ENCODE measurements at places on chromosomes 6 and 20.

DNA sequence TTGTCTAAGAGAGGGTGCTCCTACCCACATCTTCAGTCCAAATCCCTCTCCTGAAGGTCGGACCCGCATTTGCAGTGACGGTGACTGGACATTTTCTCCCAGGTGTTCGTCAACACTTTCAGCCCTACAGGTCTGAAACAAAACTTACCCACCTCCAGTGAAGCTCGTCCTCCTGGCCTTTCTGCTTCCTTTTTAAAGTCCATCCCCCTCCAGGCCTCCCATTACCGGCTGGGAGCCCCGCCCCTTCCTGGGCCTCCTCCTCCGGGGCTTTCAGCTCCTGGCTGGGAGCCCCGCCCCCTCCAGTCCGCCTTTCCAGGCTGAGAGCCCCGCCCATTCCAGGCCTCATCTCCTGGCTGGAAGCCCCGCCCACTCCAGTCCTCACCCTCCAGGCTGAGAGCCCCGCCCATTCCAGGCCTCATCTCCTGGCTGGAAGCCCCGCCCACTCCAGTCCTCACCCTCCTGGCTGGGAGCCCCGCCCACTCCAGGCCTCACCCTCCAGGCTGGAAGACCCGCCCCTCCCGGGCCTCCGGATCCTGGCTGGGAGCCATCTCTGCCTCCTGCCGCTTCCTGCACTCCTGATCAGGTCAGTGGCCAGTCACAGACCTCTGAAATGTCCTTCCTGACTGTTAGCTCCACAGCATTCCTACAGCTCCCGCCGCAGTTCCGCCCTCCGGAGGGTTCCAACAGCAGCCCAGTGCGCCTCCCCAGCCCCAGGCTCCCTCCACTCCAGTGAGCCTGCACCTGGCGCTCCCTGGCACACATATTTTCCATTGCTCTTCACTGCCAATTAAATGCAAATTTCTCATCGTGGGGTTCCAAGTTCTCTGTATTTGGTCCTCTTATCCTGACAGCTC, 98.5 kb downstream of the LY86 start:
- peak; percentile 70 for DNase-seq

DNA sequence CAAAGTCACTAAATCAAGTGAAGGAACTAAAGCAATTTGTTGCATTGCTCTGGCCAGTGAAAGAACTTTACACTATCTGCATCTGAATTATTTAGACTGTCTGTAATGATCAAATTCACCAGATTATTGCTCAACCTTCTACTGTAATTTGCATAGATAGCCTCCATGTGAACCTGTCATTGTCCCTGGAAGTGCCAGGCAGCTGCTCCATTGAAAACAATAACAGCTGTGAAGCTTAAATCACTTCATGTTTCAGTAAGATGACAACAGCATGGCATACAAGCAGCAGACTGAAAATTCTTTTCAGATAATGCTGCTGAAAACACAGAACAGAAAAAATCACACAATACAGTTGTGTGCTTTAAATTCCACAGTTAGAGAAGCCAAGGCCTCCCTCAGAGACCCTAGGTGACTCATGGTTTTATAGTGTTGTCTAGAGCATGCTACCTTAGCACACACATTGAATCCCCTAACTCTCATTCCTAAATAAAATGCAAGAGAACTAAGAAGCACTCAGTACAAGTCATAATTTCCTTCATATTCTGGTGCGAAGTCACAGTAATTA, 248.9 kb downstream of the TPBG start:
- peak; percentile 9 for DNase-seq

DNA sequence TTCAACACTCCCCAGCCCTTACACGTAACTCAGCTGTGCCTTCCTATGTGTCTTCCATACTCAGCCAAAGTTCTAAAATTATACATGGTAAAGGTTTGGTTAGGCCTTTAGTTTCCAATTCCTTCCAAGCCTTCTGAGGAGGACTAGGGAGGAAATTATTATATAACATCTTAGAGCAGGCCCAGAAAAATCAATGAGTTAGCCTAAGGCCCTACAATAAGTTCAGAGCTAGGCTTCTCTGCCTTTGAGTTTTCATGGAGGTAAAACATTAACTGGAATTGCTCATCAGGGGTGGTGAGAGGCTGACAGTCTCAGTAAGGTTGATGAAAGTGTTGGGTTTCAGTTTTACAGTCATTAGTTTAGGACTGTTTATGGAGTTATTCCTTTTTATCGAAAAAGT, 286.0 kb downstream of the ADGB start:
- no peak for DNase-seq

- peak; percentile 73 for DNase-seq
These were observed at the start of gene SNPH for GRCh38 chr20:1266167-1266973. TSS of gene SNPH (plus strand) at chr20:1266294. CDS start at chr20:1296240, 29,946 bp downstream.

DNA sequence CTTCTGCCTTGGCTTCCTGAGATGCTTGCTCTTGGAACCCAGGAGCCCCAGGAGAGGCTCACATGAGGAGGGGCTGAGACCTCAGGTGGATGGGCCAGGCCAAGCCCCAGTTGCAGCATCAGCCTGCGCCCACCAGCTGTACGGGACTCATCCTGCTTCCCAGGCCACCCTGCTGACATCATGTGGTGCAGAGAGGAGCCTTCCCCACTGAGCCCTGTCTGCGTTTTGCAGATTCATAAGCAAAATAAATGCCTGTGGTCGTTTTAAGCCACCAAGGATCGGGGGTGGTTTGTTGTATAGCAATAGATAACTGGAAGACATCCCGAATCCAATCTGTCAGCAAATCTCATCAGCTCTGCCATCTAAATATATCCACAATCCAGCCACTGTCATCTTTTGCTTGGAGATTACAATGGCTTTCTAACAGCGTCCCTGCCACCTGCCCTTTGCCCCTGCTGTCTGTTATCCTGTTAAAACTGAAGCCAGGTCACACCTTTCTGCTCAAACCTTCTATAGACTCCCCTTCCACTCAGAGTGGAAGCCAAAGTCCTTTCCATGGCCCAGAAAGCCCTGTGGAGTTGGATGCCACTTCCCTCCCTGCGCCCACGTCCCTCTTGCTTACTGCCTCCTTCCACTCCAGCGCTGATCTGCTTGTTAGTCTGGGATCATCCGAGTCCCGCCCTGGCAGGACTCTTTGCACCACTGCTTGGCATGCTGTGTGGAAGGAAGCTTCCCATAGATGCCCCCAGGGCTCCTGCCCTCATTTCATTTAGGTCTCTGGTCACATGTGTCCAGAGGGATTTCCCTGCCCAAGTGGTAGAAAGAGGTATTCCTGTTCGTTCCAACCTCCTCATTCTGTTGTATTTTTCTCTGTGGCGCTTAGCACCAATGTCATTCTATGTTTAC, 24.0 kb upstream of the MLN start:
- DNase-seq, result peak; percentile 38

- DNase-seq, result no peak
These were observed 83.6 kb upstream of the RBM24 start for GRCh38 chr6:17197607-17198006.

GRCh38 chr20:23212464-23212995, 126.4 kb upstream of the CD93 start:
- no peak for DNase-seq

DNA sequence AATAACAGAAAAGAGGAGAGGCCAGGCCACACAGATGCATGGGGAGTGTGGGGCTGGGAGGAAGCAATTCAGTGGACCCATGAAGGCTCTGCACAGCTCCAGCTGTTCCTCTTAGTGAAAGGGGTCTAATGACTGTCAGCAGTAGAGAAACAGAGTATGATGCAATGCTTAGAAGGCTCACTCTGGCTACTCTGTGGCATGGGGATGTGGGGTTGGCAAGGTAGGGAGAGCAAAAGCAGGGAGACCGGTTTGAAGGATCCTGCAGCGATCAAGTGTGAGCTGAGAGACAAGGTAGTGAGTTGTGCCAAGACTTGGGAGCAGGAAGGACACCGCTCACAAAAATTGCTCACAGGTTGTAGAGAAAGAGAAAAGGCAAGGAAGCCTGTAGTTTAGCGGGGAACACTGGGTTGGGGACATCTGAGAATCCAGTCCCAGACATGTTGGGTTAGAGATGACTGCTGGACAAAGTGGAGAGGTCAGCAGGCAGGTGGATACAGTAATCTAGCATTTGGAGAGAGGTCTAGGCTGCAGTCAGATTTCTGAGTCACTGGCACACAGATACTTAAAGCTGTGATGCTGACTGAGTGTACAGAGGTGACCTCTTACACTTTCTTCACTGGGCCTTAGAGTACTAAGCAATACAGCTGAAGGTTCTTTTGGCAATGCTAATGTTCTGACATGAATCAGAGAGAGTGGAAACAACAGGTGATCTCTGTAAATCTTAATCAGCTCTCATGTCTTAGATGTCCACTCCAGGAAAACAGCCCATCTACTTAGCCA, 27.1 kb downstream of the NAPB start:
- DNase-seq, result no peak

- DNase-seq, result no peak
These were observed 112.0 kb upstream of the MTHFD1L start for GRCh38 chr6:150753371-150754064.

GRCh38 chr20:19802492-19803158, 44.6 kb downstream of the RIN2 start:
- no peak for DNase-seq

- no peak for DNase-seq
These were observed 855 bp downstream of the BYSL start for GRCh38 chr6:41922154-41922553.

DNA sequence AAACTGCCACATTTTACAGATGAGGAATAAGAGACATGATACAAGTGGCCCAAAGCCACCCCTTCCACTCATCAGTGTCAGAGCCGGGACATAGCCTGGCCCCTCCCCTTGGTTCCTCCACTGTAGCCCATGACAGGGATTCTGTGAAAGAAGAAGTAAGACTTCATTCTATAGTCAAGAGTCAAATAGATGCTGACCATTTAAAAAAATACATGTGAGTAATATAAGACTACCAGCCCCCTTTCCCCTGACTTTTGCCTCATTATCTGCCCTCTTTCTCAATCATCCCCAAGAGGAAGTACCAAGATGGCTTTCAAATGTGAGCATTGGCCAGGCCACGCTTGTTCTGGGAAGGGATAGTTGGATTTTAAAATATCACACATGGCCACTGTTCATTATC, 57.8 kb upstream of the TAB2 start:
- no peak for DNase-seq

DNA sequence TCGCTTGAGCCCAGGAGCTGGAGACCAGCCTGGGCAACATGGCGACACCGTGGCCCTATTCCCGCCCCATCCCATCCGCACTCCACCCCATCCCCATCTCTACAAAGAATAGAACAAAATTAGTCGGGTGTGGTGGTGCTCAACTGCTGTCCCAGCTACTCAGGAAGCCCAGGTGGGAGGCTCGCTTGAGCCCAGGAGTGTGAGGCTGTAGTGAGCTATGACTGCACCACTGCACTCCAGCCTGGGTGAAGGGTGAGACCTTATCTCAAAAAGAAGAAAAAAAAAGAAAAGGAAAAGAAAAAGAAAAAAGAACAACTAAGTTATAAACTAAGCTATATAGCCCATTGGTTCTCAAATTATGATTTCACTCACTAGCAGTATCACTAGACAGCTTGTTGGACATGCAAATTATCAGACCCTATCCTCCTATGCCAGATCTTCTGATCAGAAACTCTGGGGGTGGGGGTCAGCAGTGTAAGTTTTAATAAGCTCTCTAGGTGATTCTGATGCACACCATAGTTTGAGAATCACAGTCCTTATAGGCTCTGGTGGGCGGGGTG, 491 bp upstream of the ITCH start:
- no peak for DNase-seq

DNA sequence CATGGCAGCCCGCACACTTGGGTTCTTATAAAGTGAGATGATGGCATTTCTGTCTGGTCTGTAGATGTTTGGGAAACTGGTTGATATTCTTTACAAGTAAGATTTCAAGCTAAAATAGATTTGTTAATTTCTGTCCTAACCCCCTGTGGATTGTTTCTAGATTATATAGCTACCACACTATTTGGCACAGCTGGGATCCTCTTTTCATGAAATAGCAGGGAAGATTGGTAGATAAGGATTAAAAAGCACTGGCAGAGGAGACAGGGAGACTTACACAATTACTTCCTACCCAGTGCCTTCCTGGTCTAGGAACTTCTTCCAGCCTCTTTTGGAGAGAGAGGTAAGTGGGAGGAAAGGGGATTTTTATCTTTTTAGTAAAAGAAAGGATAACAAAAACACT, 13.2 kb upstream of the ATXN1 start:
- no peak for DNase-seq

GRCh38 chr20:3461911-3462677, 8.7 kb upstream of the ATRN start:
- DNase-seq, result no peak

DNA sequence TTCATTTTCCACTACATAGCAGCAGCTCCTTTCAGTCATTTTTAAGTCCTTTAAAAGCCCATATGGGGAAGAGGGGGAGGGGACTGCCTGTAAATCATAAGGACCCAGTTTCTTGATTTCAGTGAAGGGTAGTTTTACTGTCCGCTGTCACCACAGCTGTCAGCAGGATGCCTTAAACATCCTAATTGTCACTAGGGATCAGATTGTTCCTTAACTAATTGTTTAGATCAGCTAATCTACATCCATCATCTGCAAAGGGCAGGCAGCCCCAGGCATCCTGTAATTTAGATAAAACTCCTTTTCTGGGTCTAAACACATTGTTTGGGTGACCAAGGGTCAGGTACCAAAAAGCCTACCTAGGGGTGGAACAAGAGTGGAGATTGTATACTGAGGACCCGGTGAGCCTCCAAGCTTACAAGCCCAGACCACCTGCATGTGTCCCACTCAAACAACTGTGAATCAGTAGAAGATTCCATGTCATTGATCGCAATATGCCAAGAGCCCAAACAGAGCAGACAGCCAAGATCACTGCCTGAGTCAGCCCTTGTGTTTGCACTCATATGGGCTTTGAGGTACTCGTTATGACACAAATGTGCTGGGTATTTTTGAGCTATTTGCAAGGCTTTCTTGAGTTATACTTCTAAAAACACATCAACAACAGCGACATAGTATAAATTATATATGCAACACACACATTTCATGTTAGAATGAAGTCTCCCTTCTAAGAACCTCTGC, 198.7 kb upstream of the CEP162 start:
- no peak for DNase-seq

GRCh38 chr20:63572788-63573646, 1.0 kb downstream of the HELZ2 start:
- no peak for DNase-seq

- DNase-seq, result no peak
These were observed 916 bp upstream of the SUN5 start for GRCh38 chr20:33005132-33005566.

- peak; percentile 46 for DNase-seq
These were observed 45.5 kb downstream of the HMGN3 start for GRCh38 chr6:79188885-79189480.
